ENCODE measurements at places on chromosomes 4 and X. TPM values are rescaled to one million over a fixed set of nuclear protein-coding genes. Genes with fewer than 3 reads are reported as not detected.

The SOX3 gene
- total RNA-seq: 20.4 TPM

The FDCSP gene
- total RNA-seq: not detected

The GAGE12C gene
- not detected for total RNA-seq

The ABLIM2 gene
- 0.24 TPM for total RNA-seq

The SPRY1 gene
- total RNA-seq: 35.9 TPM

The RBPJ gene
- 105 TPM for total RNA-seq

The IGFBP7 gene
- total RNA-seq: 0.86 TPM

The NAP1L3 gene
- total RNA-seq: 88.5 TPM

Measured in neural progenitor cell (in vitro differentiated cells).